ENCODE measurements at places on chromosomes 5 and 9.

GRCh38 chr5:81513982-81514381 lies 120.0 kb upstream of the ACOT12 start:
- peak; percentile 52 for DNase-seq

DNA sequence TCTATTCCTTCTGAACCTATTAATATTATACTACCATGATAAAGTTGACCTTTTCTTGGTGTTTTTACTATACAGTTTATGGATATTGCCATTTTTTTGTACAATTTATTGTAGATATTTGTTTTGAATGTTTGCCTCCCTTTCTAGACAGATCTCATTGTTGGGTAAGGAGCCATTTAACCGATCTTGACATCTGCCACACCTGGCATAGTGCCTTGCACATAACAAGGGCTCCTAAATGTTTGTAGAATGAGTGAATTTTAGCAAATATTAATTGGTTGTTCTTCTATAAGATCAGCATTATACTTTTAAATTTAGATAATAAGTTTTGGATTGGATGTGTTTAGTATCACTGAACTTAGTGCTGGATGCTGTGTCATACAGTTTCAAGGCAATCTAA lies 175.3 kb downstream of the GDNF start:
- DNase-seq: peak; percentile 24

DNA sequence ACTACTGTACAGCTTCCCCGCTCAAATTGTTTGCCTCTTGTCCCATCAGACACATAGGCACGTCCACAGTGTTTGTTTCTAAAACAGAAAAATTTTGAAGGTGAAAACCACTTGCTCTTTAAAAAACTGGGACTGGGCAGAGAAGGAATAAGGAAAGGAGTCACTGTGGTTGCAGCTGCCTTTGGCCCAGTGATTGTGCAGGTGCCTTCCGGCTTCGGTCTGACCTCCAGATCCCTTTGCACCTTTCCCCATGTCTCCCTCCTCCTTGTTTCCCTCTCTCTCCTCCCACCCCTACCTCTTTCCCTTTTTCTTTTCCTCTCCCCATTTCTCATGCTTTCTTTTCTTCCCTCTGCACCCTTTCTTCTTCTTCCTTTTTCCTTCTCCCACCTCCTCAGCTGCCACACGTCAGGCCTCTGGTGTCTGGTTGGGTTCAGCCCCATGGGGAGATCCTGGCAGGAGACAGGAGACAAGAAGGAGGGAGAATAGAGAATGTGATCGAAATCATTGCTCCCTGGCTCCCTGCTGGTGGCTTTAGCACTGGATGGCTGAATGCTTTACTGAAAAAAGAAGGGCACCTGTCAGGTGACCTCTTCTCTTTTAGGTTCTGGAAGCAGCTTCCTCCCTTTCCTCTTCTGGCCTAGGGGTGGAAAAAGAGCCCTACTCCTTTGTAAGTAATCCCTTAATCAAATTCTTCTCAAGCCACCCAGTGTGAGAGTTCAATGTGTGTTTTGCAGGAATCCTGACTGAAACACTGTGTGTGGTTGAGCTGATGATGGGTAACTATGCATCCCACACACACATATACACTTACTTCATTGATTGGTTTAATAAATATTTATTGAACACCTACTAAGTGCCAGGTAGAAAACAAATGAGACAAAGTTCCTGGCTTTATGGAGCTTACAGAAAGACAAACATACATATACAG lies 267.3 kb downstream of the MAST4 start:
- no peak for DNase-seq

DNA sequence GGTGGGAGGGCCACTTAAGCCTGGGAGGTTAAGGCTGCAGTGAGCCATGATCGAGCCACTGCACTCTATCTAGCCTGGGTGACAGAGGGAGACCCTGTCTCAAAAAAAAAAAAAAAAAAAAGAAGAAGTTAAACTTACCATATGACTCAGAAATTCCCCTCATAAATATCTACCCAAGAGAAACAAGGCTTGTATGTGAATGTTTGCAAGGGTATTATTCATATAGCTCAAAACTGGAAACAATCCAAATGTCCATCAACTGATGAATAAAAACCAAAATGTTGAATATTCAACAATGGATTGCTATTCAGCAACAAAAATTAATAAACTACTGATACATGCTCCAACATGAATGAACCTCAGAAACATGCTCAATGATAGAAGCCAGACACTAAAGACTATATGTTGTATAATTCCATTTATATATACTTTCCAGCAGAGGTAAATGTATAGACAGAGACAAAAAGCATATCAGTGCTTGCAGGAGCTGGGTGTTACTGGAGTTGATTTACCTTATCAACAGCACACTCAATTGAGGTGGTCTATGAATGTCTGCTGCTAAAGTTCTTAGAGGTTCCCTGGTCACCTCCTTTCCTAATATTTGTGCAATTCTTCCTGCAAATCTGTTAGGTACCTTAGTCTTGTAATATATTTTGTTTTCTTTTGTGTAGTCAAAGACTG lies 5.3 kb upstream of the SREK1 start:
- no peak for DNase-seq

DNA sequence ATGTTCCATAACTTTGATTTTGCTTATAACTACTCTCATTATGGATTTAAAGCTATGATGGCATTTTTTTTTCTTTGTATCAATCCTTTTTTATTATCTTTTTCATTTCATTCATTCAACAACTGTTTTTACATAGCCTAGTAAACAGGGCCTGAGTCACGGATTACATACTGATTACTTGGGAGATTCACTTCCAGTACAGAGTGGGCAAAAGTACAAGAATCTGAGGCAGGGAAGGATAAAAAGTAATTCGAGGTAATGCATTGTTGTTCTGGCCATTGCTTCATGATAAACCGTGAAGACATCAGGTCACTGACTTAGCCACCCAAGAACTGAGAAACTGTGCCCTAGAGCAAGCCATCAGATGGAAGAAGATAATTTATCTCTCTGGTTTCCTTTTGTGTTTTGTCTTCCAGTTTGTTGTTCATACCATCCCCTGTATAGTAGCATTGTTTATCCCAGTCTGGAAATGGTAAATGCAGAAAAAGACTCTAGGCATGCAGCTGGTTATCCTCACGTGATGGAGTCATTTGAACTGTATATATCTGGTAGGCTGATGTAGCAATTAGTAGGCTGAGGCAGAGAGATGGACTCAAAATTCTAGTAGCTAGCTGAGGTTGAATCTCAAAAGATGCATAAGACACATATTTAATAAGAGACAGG lies 145.6 kb downstream of the CNTLN start:
- no peak for DNase-seq

- no peak for DNase-seq
These were observed 193.5 kb upstream of the ANKH start for GRCh38 chr5:15065091-15065490.

GRCh38 chr5:41240390-41240789 lies 27.1 kb upstream of the C6 start:
- DNase-seq: no peak

GRCh38 chr9:136081113-136081825 lies 13.8 kb downstream of the NACC2 start:
- no peak for DNase-seq

- no peak for DNase-seq
These were observed 382.9 kb downstream of the TMEM232 start for GRCh38 chr5:110343616-110344015.

DNA sequence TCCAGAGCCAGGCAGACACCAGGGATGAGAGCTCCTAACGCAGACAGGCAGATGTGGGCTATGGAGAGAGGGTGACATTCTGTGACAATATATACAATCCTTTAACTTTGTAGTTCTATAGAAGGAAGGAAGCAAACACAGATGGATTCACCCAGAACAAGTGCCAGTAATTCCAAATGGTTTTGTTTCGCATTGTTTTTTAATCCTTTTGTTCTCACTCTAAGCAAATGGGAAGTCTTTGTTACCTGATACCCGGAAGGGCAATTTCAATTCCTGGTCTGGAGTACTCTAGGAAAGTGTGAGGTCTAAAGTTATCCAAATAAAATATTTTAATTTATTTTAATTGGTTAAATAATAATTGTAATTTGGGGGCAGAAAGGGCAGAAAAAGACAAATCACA lies 2.5 kb downstream of the FRMD3 start:
- DNase-seq: no peak

DNA sequence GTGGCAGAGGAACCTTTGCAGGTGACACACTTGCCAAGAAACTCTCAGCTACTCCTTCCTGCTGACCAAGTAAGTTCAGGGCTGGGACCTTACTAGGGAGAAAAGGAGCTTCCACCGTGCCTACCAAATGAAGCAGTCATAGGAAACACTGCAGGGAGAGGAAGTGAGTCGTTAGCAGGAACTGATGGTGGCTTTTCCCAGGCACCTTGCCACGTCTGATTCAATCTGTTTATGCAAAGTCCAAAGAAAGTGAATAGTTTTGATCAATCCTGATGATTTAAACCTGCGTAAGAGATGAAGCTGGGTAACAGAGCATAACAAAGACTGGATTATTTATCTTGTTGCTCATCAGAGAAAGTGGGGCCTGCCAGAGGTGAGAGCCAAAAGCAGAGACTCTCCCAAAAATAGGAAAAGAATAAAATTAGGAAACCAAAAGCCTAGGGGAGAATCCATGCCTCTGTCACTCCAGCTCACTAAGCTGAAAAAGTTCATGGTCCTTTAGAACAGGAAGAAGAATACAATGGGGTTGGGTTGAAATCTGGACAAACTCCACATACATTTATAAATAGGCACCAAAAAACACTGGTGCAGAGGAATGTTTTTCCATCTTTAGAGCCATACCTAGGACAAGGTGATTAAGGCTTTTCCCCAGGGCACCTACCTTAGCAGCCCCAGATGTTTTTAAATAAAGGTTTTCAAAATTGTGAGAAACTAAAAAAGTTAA lies 9.3 kb upstream of the PFDN1 start:
- DNase-seq: no peak

- no peak for DNase-seq
These were observed 61.7 kb upstream of the PDE4D start for GRCh38 chr5:59955241-59955640.

DNA sequence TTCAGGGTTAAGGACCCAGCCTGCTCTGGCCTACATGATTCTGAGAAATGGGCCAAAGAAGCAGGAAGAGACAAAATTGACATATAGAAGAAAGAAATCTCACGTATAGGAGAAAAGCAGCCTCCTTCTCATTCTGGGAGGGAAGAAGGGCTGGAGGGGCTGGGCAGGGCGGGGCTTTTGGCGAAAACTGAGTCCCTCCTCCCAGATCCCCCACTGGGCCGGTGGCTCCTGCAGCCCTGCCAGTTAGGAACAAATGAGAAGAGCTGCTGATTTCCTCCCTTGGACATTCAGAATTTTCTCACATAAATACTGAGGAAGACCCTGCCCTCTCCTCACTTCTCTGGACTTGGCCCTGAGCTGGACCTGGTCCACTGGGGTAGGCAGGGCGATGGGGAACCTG lies at the start of gene WNT8A:
Gene WNT8A (plus strand): TSS at position 332 of the 400 bp plus-strand sequence. CDS start 95 bp downstream, outside the sequence.
- DNase-seq: no peak

DNA sequence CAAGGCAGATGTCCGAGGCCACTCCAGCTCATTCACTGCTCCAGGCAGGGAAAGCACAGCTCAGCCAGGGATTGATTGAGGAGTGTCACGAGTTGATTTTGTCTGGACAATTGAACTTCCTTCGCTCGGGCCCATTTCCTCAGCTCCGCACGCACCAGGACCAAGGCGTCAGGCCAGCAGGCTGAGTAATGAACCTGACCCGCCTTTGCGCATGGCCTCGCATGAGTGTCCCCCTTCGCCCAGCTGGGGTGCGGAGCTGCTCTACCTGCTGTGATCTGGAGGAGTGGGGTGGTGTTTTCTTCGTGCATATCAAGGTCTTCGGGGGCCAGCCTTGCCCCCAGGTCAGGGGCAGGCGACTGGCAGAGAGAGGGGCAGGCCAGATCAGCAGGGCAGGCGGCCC lies 44.0 kb downstream of the VAV2 start:
- DNase-seq: no peak

DNA sequence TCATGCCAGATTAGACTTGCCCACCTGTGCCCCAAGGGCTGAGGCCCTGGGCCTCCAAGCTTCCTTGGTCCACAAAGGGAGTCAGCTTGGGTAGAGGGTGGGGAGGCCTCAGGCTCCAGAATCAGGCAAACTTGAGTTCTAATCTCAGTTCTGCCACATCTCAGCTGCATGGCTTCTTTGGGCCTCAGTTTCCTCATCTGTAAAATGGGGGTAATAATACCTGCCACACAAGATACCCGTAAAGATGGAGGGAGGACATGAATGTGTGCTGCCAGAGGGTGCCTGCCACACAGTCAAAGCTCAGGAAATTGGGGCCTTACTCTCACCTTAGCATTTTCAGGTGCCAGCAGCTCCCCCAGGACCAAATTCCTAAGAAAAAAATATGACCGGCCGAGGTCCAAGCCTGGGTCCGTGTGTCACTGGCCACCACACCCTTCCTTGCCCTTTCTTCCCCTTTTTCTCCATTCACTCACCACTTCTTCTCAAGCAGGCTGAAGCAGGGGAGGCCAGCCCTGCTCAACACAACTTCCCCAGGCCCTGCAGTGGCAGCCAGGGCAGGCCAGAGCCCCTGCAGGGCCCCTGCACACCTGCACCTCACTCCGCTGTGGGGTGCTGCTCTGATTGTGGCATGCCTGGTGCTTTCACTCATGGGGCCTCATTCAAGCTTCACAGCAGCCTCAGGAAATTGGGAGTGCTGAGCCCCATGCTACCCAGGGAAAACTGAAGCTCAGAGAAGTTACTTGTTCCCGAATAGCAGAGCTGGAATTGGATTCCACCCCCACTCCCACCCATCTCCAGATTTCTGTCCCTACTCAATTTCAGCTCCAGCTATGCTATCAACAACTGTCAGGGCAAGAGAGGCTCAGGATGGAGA lies 3.9 kb downstream of the RGS14 start:
- DNase-seq: no peak

Measured in NCI-H1694 treated with DMSO at 0.1 percent for 48 hours (cell line).